ENCODE measurements at places on chromosomes 2 and 18.

GRCh38 chr18:25832001-25832604 is 258.3 kb downstream of the SS18 start:
- no peak for DNase-seq

DNA sequence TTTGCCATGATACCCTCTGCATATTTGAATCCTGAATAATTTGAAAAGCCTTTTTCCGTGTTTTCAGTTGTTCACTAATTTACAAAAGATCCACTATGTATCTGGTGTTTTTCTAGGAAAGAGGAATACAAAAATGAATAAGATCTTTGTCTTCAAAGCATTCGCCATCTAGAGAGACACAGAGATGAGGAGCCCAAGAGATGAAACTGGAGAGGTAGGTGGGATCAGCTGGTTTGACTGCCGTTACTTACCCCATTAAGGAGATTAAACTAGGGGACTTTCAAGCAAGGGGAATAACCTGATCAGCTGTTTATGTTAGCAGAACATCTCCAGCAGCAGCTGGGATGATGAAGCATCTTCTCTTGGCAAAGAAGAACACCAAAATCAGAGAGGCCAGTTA is 150.2 kb upstream of the SATB2 start:
- no peak for DNase-seq

- DNase-seq = no peak
Observed at GRCh38 chr2:219782737-219783348, 155.4 kb downstream of the SLC4A3 start.

GRCh38 chr2:175282886-175283285 is 101.4 kb upstream of the ATP5MC3 start:
- DNase-seq = no peak

DNA sequence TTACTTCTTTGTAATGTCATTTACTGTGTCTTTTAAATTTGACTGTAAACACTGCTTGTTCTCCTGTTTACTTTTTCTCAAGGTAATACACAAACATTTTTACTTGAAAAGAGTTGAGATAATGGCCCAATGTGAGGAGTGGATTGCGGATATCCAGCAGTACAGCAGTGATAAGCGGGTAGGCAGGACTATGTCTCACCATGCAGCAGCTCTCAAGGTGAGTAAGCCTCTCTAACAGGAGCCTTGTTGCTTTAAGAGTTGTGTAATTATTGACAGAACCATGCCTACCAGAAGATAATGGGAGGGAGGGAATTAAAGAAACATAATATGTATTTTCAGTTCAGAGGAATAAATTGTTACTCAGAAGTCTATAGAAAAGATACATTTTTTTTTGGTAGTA is 16.5 kb upstream of the TTC27 start:
- DNase-seq = no peak

- DNase-seq = no peak
Observed at GRCh38 chr18:34038086-34038485, 186.6 kb downstream of the NOL4 start.

- no peak for DNase-seq
Observed at GRCh38 chr2:54667266-54667639, 56.2 kb upstream of the EML6 start.

DNA sequence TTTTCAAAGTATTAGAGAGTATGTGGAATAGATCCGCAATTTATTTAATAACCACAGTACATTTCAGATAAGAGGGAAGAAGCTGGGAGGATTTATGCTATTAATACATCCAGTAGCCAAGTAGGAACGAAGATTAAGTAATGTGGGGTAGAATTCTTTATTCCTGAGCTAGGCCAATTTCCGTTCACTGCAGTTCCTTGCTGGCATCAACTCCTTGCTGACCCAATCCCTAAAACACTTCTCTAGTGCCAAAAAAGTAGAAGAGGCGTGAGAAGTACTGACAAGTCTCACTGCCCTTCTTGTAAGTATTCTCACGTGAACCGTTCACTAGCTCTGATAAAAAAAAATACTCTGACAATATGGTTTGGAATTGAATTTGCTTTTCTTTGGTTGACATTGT is 211.4 kb downstream of the EPHA4 start:
- DNase-seq = no peak

GRCh38 chr2:241499146-241499965 is 9.0 kb downstream of the STK25 start:
- no peak for DNase-seq

DNA sequence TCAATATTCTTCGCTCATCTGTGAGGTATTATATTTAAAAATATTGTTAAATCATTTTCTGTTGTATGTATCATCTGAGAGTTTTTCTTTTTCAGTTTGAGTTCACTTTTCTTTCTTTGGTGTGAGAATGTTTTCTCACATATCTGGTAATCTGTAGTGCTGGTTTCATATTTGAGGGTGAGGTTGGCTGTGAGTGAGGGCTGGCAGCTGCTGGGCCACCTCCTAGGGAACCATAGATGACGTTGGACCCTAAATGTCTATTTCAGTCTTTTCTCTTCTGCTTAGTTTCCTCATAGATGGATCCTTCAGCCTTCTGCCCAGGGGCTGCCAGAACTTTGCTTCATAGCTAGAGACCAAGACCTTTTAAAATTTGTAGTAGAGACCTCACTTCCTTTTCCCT is 33.5 kb downstream of the MGAT5 start:
- DNase-seq = no peak

DNA sequence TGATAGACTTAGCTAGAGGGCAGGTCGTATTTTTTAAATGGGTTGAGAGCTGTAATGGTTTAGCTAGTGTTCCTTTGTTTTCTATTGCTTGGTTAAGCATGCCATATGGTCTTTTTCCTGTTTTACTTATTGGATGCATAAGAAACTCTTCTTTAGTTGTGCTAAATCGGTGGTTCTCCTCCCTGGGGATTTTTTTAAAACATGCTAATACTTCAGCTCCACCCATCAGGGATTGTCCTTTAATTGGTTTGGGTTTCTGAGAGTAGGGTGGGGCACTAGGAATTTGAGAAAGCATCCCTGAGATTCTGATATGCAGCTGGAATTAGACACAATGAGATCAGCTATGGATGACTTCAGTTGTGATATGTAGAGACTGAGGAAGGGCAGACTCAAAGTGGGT is 497.2 kb downstream of the THSD7B start:
- no peak for DNase-seq

GRCh38 chr2:146414456-146414855 is 1430.4 kb upstream of the ACVR2A start:
- DNase-seq = no peak

DNA sequence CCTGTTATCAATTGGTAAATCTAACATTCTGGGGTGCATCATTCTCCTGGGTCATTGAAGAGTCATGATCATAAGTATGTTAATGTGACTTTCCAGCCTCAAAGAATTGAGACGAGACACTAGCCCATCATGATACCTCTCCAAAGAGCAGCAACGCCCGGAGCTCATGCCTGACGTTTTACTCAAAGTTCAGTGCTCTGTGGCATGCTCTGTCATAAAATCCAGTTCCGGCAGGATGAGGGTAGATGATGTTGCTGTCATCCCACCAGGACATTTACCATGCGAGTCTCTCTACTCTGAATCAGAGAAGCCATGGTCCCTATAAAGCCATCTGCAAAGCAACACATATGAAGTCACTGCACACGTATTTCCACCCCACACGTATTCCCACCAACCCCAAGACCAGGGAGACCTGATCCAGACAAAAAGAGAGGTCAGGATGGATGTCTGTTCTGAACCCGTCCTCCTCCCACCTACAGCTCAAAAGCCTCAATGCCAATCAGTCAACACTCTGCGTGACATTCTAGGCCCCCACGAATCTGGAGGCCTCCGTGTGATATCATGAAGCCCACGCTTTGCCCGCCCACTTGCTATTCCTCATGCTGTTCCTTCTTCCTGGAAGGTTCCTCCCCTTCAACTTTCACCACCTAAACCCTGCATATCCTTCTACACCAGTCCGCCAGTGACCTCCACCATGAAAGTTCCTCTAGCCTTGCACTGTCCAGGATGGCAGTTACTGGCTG is 85.8 kb downstream of the DNMT3A start:
- no peak for DNase-seq

GRCh38 chr2:207229161-207229560 is 63.4 kb upstream of the KLF7 start:
- no peak for DNase-seq

DNA sequence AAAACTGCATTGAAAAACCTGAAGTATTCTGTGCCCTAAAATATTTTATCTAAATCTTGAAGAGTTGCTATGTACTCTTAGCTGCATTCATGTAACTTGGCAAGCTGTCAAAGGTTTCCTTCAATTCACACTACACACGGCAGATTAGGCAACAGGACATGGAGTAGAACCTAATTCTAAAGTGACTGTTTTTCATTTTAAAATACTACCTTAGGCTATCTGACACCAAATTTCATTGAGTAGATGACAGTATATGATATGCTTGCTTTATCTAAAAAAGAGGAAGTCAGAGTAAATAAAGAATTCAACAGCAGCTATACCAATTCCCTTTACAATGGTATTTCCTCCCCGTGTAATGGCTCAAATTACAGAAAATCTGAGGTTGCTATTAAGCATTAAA is 45.4 kb downstream of the EXOC6B start:
- DNase-seq = no peak

- DNase-seq = no peak
Observed at GRCh38 chr18:34598120-34598635, 111.9 kb upstream of the DTNA start.

DNA sequence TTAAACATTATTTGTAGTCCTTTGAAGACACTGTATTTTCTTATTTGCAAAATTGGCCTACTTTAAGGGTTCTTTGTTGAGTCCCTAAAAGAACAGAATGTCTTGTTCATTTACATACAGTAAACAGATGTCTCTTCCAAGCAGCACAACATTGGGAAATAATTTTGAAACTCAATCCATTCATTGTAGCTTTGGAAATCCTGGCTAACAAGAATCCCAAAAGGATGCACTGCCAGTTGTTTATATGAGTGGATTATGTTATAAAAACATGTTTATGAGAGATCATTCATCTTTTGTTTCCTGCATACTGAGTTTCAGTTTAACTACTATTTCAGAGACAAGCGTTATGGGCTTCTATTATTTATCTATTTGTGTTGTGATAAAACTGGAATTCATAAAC is 499.3 kb downstream of the PID1 start:
- no peak for DNase-seq

GRCh38 chr18:69035756-69036155 is 237.9 kb downstream of the CCDC102B start:
- no peak for DNase-seq

- no peak for DNase-seq
Observed at GRCh38 chr2:167100506-167100905, 212.2 kb downstream of the XIRP2 start.

GRCh38 chr2:163155279-163155883 is 316.8 kb upstream of the KCNH7 start:
- DNase-seq = no peak

- no peak for DNase-seq
Observed at GRCh38 chr18:31497404-31497835, 557 bp upstream of the DSG2 start.

- no peak for DNase-seq
Observed at GRCh38 chr2:200349868-200350267, 43.4 kb downstream of the SPATS2L start.
